ENCODE measurements at places on chromosomes 3 and 15. TPM values are rescaled to one million over a fixed set of nuclear protein-coding genes. Genes with fewer than 3 reads are reported as not detected.

The DZIP3 gene
- 20.5 TPM for total RNA-seq

The ITIH4 gene
- total RNA-seq = 1.2 TPM

The EPHB3 gene
- total RNA-seq = 3.1 TPM

The THBS1 gene
- 254 TPM for total RNA-seq

Data from gastroesophageal sphincter (tissue), 4 donors.